ENCODE measurements at places on chromosomes 3 and 15.
A peak's percentile ranks its signal among the peaks of the same experiment; 100 is the strongest.

- no peak for DNase-seq
Measured at GRCh38 chr15:88917760-88918159, 4.6 kb upstream of the MFGE8 start.

- DNase-seq = no peak
Measured at GRCh38 chr3:61600195-61600594, 38.8 kb downstream of the PTPRG start.

DNA sequence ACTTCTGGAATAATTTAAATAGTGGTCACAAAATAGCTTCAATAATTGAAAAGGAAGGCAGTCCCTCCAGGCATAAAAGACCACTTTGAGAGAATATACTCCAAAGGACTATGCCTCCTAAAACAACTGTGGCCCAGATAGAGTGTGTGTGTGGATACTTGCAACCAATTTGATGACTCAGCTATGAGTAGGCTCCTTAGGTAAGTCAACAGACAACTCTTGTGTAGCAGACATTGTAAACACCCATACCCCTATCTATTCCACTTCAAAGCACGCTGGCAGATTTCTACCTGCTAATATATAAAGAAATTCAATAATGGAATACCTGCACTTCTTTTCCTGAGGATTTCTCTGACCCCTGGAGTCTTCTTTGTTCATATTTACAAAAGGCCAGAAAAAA lies 254.5 kb downstream of the NEK10 start:
- DNase-seq = no peak

GRCh38 chr3:16300881-16301359 lies 35.9 kb downstream of the OXNAD1 start:
- no peak for DNase-seq

DNA sequence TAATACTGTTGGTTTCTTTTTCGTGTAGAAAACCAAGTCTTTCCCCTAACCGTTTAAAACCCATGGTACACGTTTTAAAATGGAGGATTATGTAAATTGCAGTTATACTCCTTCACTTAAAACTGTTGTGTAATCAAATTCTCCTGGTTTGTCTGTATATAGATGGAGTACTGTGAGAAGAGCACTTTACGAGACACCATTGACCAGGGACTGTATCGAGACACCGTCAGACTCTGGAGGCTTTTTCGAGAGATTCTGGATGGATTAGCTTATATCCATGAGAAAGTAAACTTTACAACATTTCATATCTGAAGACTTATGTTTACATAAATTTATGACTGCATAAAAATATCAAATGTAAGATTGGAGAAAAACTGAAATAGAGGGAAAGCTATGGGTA lies 51.2 kb downstream of the SRP14 start:
- no peak for DNase-seq

DNA sequence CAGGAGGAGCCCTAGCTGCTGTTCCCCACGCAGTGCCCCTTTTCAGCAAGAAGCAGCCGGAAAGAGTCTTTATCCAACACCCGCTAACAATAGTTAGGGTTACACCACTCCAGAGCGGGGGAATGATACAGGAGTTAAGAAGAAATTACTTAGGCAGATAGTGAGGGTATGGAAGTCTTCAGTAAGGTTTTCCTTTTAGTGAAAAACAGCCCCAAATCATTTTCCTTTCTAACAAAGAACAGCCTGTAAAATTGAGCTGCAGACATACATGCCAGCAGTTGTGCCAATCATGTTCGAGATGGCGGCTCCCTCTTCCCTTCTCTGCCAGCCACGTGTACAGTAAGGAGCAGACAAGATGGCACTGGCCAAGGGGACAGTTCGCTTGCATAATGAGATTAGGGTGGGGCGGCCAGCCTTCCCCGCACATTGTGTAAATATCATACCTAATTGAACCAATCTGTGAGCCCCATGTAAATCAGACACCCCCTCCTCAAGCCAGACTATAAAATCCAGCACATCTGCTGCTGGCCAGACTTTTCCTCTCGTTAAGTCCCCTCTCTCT lies 18.5 kb upstream of the SENP5 start:
- DNase-seq = peak; percentile 90

- no peak for DNase-seq
Measured at GRCh38 chr15:81504170-81504905, 130.3 kb upstream of the TMC3 start.

GRCh38 chr15:91444656-91445055 lies 344.6 kb downstream of the SV2B start:
- DNase-seq = no peak
